ENCODE measurements at places on chromosomes 7 and 10.

- DNase-seq: no peak
Observed at GRCh38 chr10:124281666-124282065, 137.1 kb downstream of the OAT start.

GRCh38 chr10:75247797-75248196 is 12.0 kb upstream of the COMTD1 start:
- no peak for DNase-seq

DNA sequence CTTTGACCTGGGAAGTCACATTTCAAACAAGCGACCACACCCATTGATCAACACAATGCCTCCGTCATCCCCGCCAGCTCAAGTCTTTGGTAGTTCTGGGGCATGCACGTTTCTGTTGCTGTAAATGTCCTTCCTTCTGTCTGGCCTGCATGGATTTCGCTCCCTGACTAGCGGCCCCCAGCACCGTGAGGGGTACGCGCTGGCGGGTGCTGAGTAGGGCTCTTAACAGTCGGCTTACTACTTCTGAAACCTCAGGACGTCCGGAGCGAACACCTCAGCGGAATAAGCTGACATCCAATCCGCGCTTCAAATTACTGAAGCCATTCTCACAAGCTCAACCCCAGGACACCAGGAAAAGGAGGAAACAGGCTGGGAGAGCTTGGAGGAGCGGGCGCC is 505 bp downstream of the NUDCD3 start:
- no peak for DNase-seq

- no peak for DNase-seq
Observed at GRCh38 chr10:49791100-49791499, 29.0 kb upstream of the OGDHL start.

DNA sequence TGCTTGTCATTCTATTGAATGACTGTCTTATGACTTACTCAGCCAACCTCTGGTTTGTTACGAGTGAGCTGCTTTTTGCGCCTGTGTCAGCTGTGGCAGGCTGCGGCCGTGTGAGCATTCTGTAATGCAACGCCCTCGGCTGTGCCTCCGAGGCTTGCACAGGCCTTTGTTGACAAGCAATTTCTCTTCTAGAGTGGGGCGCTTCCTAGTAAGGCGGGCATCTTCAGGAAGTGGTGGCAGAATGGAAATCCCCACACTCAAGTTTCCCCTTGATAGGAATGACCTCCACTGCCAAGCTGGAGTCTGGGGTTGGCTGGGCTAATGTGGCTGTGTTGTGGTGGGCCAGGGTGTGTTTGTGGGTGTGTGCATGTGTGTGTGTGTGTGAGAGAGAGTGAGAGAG is 20.2 kb upstream of the TMEM178B start:
- DNase-seq: no peak

GRCh38 chr10:72088889-72089575 is 681 bp upstream of the SPOCK2 start:
- no peak for DNase-seq

DNA sequence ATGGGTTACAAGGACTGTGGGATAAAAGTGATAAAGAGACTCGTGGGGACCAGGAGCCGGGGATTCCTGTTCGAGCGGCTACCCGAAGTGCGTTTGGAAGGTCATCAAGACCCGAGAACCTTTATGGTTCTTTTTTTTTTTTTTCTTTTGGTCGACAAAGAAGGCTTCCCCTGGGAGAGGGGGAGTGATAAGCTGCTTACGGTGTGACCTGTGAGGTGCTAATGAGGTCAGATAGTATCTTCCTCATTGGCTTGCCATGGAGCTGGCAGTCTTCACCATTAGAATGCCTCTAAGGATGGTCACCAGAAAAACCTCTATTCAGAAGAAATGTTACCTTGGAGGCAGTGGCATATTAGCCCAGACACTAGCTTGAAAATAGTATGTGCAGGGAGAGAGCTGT is 92.3 kb upstream of the STEAP4 start:
- DNase-seq: no peak

GRCh38 chr10:74543276-74543675 is 283.1 kb upstream of the KAT6B start:
- no peak for DNase-seq

- no peak for DNase-seq
Observed at GRCh38 chr7:77426052-77426404, 9.9 kb upstream of the GSAP start.

DNA sequence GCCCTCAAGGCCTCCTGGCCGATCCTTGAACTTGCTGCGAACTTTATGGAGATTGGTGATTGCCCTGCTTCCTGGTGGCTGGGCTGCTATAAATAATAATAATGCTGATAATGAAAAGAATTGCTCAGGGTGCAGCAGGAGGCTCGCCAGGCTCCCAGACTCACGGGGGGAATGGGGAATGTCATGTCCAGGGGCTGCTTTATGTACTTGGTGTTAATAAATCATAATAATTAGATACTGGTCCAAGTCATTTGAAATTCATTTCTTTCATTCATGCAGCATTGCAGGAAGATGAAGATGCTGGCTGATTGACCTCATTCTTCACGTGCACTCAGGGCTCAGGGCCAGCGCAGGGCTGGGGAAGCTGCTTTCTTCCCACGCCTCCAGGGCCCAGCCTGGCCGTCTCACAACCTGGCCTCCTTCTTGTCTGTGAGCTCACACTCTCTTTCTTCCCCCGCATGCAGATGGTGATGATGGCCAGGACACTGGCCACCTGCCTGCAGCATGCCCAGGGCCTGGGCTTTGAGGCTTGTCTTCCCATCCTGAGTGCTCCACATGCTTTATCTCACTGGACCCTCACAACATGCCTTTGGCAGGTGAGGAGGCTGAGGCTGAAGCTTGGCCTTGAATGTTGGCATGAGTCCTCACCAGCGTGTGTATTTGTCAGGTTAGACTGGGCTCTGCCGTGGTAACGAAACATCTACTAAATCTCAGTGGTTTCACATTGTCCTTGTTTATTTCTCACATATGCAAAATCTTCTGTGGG is 138.4 kb upstream of the TNS3 start:
- DNase-seq: peak; percentile 86

DNA sequence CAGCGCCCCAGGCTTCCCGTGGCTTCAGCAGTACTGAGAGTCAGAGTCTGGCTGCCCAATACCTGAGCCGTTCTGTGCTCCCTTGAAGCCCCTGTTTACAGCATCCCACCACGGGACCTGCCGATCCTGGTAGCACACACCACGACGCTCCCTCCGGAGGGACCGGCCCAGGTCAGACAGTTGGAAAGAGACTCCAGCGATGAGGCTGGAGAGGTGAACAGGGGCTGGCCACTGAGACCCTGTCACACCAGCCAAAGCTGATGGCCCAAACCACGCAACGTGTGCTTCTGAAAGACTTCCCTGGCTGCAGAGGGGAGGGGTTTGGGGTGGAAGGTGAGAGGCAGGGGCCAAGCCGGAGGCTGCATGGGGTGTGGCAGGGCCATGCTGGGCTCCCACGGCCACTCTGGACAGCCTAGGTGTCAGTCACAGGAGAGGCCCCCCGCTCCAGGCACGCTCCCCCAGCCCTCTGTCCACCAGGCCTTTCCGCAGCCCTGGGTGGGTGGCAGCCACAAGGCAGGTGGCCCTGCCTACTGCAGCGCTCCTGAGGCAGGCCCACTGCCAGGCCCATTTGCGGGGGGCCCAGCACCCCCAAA is 140.2 kb upstream of the CHST15 start:
- DNase-seq: no peak

GRCh38 chr10:32210306-32211045 is 136.5 kb downstream of the EPC1 start:
- DNase-seq: no peak

DNA sequence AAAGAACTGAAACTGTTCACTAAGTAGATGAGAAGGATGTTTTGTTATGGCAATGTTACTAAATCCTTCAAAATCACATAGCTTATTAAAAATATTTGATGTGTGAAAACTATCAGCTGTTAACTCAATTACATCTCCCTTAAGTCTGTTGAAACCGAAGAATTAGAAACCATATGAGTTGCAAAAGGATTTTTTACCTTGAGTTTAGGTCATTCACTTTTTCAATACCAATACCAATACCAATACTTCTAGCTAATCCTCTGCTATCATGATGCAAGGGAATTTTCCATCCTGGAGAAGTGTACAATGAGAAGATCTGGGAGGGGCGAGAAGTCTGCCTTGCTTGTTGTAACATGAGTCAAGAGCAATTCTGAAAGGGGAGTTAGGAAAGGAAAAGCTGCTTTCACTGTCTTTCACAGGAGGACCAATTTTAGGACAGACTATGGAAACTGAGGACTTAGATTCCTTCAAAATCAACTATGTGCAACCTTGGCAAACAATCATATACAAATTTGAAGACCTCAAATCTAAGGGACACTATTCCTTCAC is 199.7 kb downstream of the IMMP2L start:
- no peak for DNase-seq

- DNase-seq: no peak
Observed at GRCh38 chr10:128943111-128943510, 523.9 kb upstream of the MGMT start.

Measured in lower leg skin (tissue), 4 donors.